ENCODE measurements at places on chromosomes 7 and 10. TPM values are rescaled to one million over a fixed set of nuclear protein-coding genes. Genes with fewer than 3 reads are reported as not detected.
A peak's percentile ranks its signal among the peaks of the same experiment; 100 is the strongest.

Gene MRPS24
- polyA plus RNA-seq, result 128 TPM

DNA sequence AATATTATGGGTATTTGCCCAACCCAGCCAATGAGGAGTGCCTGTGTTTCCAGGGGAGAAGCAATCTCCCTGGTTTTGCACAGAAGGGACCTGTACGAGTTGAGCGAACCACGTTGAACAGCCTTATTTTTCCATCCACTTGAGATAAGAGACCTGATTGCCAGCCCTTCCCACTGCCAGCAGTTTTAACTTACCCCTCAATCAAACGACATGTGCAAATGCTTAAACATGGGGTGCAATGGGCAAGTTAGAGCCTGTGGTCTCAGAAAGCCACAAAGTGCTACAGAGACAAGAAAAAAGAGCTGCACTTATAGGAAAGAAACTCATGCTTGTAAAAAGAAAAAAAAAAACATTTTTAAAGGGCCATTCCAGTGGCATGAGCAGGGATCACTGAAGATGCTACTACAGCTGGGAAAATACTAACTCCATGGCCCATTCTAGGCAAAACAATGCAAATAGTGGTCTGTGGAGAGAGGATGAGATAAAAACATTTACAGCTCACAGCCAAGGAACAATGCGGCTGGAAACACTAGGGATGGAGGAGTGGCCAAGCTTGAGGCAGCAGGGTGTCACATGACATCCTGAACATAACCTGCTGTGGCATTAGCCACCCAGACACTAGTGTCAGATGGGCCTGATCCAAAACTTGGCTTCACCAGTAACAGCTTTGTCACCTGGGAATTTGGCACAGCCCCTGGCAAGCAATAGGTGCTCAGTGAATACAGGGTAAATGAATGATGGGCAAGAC, 162.8 kb downstream of the ELMO1 start:
- no peak overlapping the region for H3K4me3 ChIP-seq
- DNase-seq, result no peak
- H3K4me1 ChIP-seq, result no peaks in the 10 kb centered on the region
- H3K27ac ChIP-seq, result no peak overlapping the region

Gene OR2A12
- not detected for polyA plus RNA-seq

DNA sequence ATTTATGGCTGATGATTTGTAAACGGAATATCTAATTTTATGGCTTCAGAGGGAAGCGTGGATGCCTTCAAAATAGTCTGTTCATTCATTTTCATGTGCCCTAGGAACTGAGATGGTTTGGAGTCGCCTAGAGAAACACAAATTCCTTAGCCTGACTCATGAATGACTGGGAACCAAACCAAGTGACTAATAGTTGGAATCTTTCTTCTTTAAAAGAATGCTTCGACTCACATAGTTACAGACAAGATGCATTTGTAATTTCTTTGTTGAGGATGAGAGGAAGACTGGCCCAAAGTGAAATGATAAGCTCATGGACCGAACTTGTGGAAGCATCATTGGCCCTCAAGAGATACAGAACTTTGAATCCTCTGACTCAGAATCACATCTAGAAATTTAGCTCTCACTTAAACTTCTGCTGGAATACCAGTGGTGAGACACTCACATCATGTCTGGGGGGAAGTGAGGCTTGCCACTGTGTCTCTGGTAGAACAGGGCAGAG, 1107.2 kb downstream of the NRG3 start:
- H3K27me3 ChIP-seq, result no peaks in the 10 kb centered on the region
- peak; percentile 88 for DNase-seq
- H3K27ac ChIP-seq, result peak overlapping the region; percentile 79
- no peaks in the 10 kb centered on the region for H3K36me3 ChIP-seq
- no peak overlapping the region for H3K4me3 ChIP-seq

GRCh38 chr7:29194206-29194593, 375 bp upstream of the CHN2 start:
- H3K4me1 ChIP-seq, result no peaks in the 10 kb centered on the region
- no peak overlapping the region for H3K27ac ChIP-seq
- peak overlapping the region; percentile 36 for H3K4me3 ChIP-seq
- H3K36me3 ChIP-seq, result no peaks in the 10 kb centered on the region
- H3K27me3 ChIP-seq, result peaks cover 23% of the 10 kb centered on the region
- DNase-seq, result no peak

DNA sequence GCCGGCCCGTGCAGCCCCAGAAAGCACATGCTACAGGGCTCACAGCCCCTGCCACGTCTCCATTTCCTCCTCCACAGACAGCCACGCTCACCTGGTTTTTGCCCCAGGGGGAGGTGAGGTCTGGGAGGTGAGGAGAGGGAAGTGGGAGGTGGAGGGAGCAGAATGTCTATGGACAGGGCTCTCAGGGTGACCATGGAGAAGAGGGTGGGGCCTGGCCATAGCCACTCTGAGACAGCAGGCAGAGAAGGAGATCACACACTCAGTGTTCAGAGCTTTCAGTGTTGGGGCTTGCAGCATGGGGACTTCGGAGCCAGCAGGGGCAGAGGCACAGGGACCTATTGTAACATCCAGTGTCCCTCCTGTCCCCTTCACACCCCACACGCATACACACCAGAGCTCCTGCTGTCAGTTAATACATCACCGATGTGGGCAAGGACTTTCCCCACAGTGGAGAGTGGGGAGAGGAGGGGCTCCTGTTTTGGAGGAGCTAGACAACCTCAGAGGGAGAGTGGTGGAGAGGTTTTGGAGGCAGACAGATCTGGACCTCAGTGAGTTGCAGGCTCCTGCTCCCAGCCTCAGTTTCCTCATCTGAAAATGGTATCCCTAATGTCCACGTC, 14.4 kb downstream of the WDFY4 start:
- H3K36me3 ChIP-seq, result no peaks in the 10 kb centered on the region
- no peak overlapping the region for H3K27ac ChIP-seq
- no peaks in the 10 kb centered on the region for H3K4me1 ChIP-seq
- H3K4me3 ChIP-seq, result no peak overlapping the region

DNA sequence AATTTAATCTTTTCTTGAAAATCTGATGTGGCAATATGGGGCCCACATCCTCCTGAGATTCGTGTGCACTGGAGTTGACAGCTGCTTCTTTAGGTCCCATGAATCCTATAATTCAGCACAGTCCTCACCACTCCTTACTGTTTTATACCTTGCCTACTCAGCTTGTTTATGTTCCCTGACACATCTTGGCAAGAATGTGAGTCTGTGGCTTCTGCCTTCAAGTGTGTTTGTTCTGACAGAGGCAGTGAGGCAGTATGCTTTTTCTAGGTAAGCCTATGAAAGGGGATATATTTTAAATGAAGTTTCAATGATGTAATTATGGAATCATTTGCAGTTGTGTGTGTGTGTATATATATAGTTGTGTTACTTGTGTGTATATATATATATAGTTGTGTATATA, 106.4 kb downstream of the AMPH start:
- no peak overlapping the region for H3K4me3 ChIP-seq
- no peaks in the 10 kb centered on the region for H3K4me1 ChIP-seq
- H3K27ac ChIP-seq, result no peak overlapping the region
- no peaks in the 10 kb centered on the region for H3K27me3 ChIP-seq

Gene CALHM1
- not detected for polyA plus RNA-seq

Gene NCF1
- polyA plus RNA-seq, result not detected

DNA sequence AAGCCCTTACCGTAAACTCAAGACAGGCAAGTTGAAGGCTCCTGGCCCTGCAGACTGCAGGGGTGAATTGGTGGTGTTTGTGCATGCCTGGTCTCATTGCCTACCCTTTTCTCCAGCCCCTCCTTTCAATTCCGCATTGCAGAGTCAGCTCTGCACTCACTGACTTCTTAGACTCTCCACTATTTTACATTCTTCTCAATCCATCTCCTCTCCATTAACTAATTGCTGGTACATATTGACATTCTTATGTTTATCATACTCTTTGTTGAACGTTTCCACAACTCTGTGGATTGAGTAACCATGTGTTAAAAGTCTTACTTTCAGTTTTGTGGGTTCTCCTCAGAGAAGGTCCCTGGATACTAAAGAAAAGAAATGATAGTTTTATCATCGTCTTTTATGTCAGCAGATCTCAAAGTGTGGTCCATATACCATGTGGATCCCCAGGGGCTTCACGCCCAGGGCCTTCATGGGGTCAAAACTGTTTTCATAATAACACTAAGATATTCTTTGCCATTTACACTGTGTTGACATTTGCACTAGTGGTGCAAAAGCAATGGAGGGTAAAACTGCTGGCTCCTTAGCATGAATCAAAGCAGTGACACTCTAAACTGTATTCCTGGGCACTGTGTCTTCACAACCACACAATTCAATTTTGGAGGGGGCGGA, 135.4 kb upstream of the FZD1 start:
- H3K27ac ChIP-seq, result no peak overlapping the region
- no peaks in the 10 kb centered on the region for H3K4me1 ChIP-seq
- H3K27me3 ChIP-seq, result no peaks in the 10 kb centered on the region

GRCh38 chr7:20441346-20441745, 110.6 kb downstream of the ITGB8 start:
- H3K27ac ChIP-seq, result no peak overlapping the region
- H3K36me3 ChIP-seq, result no peaks in the 10 kb centered on the region
- no peaks in the 10 kb centered on the region for H3K27me3 ChIP-seq
- H3K4me1 ChIP-seq, result no peaks in the 10 kb centered on the region
- no peak for DNase-seq

DNA sequence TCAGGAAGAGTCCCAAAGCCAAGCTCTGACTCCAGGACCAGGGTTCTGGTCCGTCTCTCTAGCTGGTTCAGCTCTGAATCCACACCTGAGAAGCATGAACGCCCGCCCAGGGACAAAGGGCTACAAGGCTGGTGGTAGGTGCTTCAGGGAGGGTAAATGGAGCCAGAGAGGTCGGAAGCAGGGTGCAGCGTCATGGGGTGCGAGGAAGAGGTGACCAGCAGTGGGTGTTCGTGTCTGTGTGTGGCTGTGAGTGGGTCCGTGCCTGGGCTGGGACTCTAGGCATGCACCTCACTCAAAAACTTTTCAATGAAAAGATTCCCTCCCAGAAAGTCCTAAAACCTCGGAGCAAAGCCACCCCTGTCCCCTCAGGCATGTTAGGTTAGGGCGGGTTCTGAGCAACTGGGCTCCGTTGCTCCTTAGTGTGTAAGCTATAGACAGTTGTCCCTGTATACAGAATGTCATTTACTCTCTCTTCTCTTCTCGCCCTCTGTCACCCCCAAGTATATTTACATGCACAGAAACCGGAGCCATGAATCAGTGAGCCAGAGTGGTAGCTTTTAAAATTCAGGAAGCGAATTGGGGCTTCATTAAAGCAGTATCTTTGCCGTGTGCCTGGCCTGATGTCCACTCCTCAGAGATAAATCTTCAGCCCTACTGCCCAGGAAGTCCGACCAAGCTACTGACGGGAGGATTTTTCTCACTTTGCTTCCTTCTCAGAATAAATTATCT, 12.3 kb upstream of the GATA3 start:
- no peak for DNase-seq
- H3K27me3 ChIP-seq, result peaks cover 89% of the 10 kb centered on the region
- H3K4me1 ChIP-seq, result no peaks in the 10 kb centered on the region
- no peak overlapping the region for H3K4me3 ChIP-seq

- H3K27ac ChIP-seq, result no peak overlapping the region
- no peak overlapping the region for H3K4me3 ChIP-seq
- no peaks in the 10 kb centered on the region for H3K36me3 ChIP-seq
- no peaks in the 10 kb centered on the region for H3K27me3 ChIP-seq
These were observed 716.2 kb downstream of the NXPH1 start for GRCh38 chr7:9149499-9150082.

DNA sequence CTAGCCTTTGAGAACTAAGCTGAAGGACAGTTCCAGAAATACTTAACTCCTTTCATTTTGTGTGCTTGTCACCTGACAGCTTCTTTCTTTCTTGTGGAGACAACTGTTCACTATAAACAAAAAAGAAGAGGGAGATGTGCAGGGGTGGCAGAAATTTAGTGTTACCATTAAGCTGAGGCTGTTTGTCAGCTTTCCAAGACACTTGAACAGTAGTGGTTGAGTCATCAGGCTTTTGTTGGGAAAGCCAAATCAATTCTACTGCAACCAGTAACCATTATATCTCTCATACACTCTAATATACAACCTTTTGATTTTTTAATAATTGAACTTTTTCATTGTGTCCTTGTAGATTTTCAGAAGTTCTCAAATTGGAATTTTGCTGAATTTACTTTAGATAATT, 75.3 kb downstream of the POLL start:
- no peak overlapping the region for H3K4me3 ChIP-seq
- H3K36me3 ChIP-seq, result no peaks in the 10 kb centered on the region
- no peaks in the 10 kb centered on the region for H3K27me3 ChIP-seq
- H3K4me1 ChIP-seq, result no peaks in the 10 kb centered on the region

Gene DNAH11
- polyA plus RNA-seq, result 0.16 TPM

- H3K4me1 ChIP-seq, result peaks cover 2% of the 10 kb centered on the region
- no peak for DNase-seq
- no peak overlapping the region for H3K27ac ChIP-seq
- no peaks in the 10 kb centered on the region for H3K27me3 ChIP-seq
- no peak overlapping the region for H3K4me3 ChIP-seq
- no peaks in the 10 kb centered on the region for H3K36me3 ChIP-seq
These were observed 3.6 kb downstream of the CALHM3 start for GRCh38 chr10:103475437-103475836.

Gene CFAP58
- polyA plus RNA-seq, result 0.42 TPM

DNA sequence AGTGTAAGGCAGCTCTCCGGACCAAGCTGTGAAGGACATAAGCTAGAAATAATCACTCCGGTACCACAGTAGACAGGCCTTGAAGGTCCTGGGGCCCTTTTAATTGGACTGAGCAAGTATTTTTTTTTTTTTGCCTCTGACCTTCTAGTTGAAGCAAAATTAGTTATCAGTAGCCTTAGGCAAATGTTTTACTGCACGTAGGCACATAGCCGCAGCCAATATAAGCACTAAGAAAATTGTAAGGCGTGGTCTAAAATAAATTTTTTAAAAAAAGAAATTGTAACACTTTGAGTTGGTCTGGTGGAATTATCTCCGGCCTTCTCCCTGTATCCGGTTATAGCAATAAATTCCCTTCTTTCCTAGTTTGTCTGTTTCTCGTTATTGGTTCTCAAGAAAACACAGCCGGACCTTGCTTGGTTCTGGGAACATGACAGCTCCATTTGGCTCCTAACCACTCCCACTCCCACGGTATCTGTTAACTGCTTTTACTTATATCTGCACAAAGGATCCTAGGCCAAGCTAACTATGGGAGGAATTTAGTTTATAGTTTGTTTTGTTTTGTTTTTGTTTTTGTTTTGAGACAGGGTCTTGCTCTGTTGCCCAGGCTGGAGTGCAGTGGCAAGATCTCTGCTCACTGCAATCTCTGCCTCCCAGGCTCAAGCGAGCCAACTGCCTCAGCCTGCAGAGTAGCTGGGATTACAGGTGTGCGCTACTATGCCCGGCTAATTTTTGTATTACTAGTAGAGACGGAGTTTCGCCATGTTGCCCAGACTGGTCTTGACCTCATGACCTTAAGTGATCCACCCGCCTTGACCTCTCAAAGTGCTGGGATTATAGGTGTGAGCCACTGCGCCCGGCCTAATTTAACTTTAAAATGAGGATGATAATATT, 124.4 kb upstream of the KIF5B start:
- DNase-seq, result no peak
- H3K27me3 ChIP-seq, result no peaks in the 10 kb centered on the region
- H3K36me3 ChIP-seq, result no peaks in the 10 kb centered on the region

Measured in fibroblast of lung (primary cell).